Smooth muscle cell of the umbilical artery (primary cell): ENCODE measurements at places on chromosomes 5 and 9. TPM values are rescaled to one million over a fixed set of nuclear protein-coding genes. Genes with fewer than 3 reads are reported as not detected.

The ECM2 gene
- total RNA-seq: 0.59 and 0.65 TPM in 2 replicates

The GMCL2 gene
- total RNA-seq: not detected in 2 replicates

The CSF1R gene
- total RNA-seq: 0.28 and 0.89 TPM in 2 replicates

The GPR150 gene
- under 0.01 and 0.28 TPM in 2 replicates for total RNA-seq

The SERF1A gene
- 2.8 and 5.0 TPM in 2 replicates for total RNA-seq

The SV2C gene
- total RNA-seq: not detected in 2 replicates
